ENCODE measurements at places on chromosomes 7 and 10.

GRCh38 chr10:71435571-71436267 lies 39.0 kb downstream of the CDH23 start:
- DNase-seq: no peak

DNA sequence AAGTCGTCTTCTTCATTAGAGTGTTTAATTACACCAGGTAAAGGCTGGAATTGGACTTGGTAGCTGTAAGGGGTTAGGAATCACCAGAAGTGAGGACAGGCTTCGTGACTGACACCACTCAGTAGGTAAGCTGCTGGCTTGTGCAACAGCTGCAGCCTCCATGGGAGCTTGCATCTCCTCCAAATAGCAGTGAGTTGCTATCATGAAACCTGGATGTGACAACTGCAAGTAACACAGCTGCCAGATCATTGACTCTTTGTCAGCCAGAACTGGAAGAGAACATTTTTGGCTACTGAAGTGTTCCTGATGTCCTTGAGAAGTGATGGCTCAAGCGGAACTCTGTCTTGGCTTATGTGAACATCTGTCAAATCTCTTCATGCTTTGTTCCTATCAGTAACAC lies 64.1 kb upstream of the MSRB2 start:
- DNase-seq: no peak

DNA sequence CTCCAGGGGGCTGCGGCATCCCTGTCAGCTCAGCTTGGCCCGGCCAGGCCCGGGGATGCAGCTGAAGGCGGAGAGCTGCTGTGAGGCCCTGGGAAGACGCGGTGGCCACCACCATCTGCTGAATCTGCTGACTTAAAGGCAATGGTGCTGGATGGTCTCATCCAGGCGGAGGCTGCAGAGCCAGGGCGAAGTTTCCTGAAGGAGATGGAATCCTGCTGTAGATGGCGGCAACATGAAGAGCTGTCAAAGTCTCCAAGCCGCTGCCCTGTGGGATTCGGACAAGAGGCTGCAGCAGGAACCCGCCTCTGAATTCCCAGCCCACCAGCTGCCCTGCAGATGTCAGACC lies 200.1 kb downstream of the PTPRN2 start:
- DNase-seq: no peak

GRCh38 chr7:44145479-44145968 lies 4.4 kb upstream of the MYL7 start:
- no peak for DNase-seq

GRCh38 chr10:129950676-129951075 lies 13.4 kb downstream of the EBF3 start:
- DNase-seq: no peak

DNA sequence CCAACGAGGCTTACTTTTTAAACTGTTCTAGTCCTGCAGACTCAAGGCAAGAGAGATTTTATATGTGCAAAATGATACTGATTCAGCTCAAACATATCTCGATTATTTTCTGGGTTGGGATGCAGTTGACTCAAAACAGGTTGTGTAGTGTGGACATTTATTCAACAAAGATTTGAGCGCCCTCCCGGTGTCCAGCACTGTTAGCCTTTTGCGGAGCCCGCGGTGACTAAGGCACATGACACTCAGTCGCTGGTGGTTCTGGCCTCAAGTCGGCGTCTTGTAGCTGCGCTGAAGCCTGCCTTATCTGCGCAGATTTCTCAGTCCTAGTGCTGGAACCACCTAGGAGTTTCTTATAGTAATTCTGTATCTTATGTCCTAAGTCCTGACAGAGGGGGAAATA lies 938 bp upstream of the CADPS2 start:
- no peak for DNase-seq

- peak; percentile 27 for DNase-seq
Observed at GRCh38 chr7:119935418-119936025, 337.5 kb upstream of the KCND2 start.

- DNase-seq: no peak
Observed at GRCh38 chr7:158072991-158073730, 514.5 kb downstream of the PTPRN2 start.

- DNase-seq: no peak
Observed at GRCh38 chr7:43546231-43546630, 36.7 kb upstream of the STK17A start.

DNA sequence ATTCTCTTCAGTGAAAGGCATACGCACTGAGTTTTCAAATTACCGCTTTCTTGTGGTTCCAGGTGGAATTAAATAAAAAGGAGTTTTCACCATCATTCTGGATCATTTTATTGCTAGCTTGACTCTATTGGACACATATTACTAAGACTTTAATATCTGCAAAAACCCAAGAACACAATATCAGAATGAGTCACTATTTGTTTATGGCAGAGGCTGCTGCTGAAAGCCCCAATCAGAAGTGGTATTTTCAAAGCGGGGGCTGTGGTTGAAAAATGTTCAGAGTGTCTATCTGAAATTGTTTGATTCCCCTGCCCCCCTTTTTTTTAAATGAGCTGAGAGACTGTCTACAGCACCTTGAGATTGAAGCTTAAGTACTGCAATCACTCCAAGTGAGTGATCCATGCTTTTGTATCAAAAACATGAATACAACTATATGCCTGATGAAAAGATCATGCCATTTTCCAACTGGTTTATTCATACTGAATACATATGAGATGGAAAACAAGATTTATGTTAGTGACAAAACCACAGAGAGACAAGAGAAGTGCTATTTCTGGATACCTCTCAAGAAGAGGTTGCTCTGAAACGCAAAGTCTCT lies 376.4 kb downstream of the HTR7 start:
- no peak for DNase-seq

DNA sequence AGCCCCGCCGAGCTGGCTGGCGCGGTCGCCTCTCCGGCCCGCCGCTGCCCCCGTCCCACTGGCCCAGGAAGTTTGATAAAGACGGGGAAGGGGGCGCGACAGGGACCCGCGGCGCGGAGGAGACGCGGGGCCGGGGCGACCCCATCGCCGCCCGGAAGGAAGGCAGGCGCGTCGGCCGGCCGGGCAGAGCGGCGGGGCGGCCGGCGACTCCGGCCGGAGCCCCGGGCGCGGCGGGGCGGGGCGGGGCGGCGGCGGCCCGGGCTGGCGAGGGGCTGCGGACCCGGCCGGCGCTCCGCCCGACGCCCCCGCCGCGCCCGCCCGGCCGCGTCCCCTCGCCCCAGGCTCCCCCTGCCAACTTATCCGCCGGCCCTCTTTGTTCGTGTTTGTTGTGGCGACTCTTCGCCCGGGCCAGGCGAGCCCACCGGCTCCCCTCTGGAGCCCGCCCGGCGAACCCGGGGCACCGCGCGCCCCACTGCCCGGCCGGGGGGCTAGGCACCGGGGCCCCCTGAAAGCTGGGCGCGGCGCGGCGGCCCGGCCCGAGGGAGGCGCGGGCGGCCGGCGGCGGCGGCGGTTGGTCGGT lies 571 bp downstream of the KDM7A start:
- DNase-seq: no peak

DNA sequence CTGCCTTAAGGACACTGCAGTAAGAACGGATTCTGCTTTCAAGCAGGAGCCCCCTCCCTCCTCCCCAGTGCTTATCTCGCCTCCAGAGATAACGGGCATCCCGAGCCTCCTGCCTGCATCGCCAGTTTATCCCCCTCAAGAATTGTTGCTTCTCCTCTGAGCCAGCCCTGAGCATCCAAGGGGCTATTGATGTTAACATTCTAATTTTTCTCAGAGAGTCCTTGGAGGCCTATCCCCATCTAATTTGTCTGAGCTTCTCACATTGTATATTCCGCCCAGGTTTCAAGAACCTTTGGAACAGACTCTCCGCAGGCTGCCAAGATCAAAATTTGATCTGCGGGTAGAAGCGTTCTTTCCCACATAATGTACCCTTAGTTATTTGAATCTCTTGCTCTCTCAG lies 180.0 kb downstream of the GFRA1 start:
- DNase-seq: no peak

GRCh38 chr10:84665883-84666463 lies 337.6 kb downstream of the CCSER2 start:
- peak; percentile 47 for DNase-seq

GRCh38 chr10:19421674-19422073 lies 373.1 kb downstream of the MALRD1 start:
- DNase-seq: no peak

DNA sequence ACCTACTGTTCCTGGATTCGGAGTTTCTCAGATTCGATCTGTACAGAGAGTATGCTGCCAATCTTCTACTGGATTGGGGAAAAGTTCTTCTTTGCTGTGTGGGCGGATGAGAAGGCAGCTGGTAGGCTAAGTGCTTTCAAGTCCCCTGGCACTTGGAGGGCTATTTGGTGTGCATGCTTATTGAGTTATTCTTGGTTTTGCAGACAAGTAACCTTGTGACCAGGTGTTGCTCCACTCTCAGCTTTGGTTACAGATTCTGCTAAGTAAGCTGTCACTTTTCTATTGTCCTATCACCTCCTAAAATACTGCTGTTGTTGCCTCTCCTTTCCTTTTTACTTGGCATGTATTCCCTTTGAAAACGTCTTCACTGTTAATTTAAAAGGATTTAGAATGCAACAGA lies 1375.1 kb upstream of the LRRTM3 start:
- no peak for DNase-seq

GRCh38 chr10:58642283-58642682 lies 129.6 kb downstream of the BICC1 start:
- DNase-seq: no peak

GRCh38 chr10:110577056-110577455 lies 9.6 kb downstream of the SMC3 start:
- no peak for DNase-seq

DNA sequence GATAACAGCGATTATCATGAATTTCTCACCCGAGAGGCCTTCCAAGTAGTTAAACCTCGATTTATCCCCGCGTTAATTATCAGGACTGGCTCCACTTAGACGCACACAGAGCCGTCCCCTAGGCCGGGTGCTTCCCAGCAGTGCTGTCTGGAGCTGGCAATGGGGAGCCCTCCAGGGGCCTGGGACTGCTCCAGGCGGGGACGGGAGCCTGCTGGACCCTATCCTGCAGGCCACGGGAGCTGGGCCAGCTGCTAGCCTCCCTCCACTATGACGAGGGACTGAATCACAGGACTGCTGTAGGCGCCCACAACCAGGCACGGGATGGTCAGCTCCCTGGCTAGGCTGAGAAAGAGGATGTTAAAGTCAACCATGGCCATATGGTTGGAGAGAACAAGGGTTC lies 229.1 kb downstream of the ELFN1 start:
- DNase-seq: no peak

DNA sequence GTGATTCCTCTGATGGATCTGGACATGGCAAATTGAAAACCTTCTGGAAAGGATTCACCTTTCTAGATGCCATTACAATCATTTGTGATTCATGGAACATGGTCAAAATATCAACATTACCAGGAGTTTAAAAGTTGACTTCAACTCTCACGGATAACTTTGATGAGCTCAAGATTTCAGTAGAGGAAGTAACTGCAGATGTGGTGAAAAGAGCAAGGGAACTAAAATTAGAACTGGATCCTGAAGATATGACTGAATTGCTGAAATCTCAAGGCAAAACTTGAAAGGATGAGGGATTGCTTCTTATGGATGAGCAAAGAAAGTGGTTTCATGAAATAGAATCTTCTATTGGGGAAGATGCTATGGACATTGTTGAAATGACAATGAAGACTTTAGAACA lies 293.6 kb downstream of the ARHGAP12 start:
- peak; percentile 11 for DNase-seq

GRCh38 chr10:73332379-73332778 lies 26.3 kb downstream of the CFAP70 start:
- no peak for DNase-seq

DNA sequence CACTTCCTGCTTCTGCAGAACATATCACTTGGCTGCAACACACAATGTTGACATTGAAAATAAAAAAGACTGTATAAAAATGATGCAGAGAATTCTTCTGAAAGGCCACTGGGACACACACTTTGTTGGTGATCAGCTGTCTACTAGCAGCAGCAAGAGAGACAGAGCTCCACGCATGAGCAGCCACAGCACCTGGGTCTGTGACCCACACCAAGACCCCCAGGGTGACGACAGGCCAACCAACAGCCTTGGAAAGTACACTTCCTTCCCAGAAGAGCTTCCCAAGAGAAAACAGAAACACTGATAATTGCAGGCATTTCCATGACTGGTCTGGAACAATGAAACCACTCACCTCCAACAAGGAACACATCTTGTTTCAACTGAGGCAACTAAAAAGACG lies 239.0 kb downstream of the DIP2C start:
- no peak for DNase-seq

DNA sequence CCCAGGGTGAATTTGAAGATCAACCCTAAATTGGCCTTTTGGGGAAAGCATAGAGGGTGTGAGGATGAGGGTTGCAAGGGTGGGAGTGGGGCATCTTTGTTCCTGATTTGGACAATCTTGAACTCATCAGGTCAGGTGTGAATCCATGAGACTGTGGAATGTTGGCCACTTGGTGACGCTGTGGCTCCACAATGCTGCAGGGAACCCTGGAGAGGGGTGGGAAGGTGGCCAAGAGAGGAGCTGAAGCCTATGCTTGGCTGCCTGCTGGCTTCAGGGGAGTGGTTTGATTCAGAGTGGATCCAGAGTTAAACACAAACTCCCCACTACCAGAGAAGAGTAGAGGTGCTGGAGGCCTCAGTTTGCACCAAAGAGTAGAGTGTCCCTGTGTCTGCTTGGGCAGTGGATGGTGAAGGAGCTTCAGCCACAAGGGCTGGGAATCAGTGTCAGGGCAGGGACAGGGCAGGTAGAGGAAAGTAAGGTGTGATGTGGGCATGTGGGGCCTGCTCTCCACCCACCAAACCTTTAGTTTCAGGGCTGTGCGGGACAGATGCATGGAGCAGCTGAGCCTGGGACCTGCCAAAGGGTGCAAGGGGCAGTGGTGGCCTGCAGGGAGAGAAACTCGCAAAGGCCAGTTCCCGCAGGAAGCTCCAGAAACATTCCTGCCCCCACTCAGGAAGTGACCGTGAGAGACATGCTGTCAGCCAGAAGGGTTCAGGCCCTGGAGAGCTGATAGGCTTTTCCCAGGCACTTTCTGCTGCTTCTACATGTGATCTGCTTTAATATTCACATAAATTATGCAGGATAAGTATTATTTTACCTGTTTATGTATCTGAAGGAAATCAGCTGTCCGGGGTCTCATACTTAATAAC lies 81.0 kb upstream of the PRSS58 start:
- peak; percentile 35 for DNase-seq

DNA sequence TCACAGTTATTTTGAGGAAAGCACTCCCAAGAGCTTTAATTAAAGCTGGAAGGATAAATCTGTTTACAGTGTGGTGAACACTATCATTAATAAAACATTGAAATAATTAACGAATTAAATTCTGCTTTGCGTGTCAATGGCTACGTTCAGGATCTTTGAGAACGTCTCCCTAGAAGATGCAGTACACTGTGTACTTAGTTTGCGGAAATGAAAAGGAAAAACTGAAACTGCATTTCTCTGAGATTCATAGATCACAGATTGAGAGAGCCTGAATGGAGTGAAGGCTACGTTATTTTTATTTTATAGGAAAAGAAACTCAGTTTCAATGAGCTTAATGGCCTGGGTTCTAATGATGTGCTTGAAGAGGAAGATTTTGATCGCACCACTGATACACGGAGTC lies 85.3 kb downstream of the NRP1 start:
- no peak for DNase-seq

GRCh38 chr10:35191523-35191922 lies 64.9 kb downstream of the CREM start:
- DNase-seq: peak; percentile 72

All from KBM-7 (cell line).